GM12878 (cell line): ENCODE measurements at places on chromosomes 3 and 15. TPM values are rescaled to one million over a fixed set of nuclear protein-coding genes. Genes with fewer than 3 reads are reported as not detected.

Gene LRRIQ4
- total RNA-seq: 0.15 and 0.21 TPM in 2 replicates

Gene CMTM8
- total RNA-seq: not detected in 2 replicates

Gene PLA2G4D
- total RNA-seq: not detected in 2 replicates

Gene FBXW12
- total RNA-seq: 0.15 TPM in 1 of 2 replicates, not detected in the other

Gene ZNF385D
- total RNA-seq: not detected in 2 replicates

Gene NDUFAF3
- 83.5 and 87.4 TPM in 2 replicates for total RNA-seq

Gene SERINC4
- 0.13 and 0.15 TPM in 2 replicates for total RNA-seq

Gene C15orf40
- total RNA-seq: 20.7 and 21.3 TPM in 2 replicates

Gene PLA1A
- 3.8 and 4.4 TPM in 2 replicates for total RNA-seq

Gene ASB14
- not detected in 2 replicates for total RNA-seq

Gene VIPR1
- total RNA-seq: 0.18 and 0.29 TPM in 2 replicates

GRCh38 chr3:52494886-52495495 is at the start of gene STAB1:
TSS of gene STAB1 (plus strand) at chr3:52495338. CDS start at chr3:52495414, 76 bp downstream.
- no peak for DNase-seq

GRCh38 chr3:161644891-161645635 is 148.5 kb downstream of the OTOL1 start:
- DNase-seq: no peak

GRCh38 chr3:162302983-162303624 is 806.5 kb downstream of the OTOL1 start:
- DNase-seq: no peak

DNA sequence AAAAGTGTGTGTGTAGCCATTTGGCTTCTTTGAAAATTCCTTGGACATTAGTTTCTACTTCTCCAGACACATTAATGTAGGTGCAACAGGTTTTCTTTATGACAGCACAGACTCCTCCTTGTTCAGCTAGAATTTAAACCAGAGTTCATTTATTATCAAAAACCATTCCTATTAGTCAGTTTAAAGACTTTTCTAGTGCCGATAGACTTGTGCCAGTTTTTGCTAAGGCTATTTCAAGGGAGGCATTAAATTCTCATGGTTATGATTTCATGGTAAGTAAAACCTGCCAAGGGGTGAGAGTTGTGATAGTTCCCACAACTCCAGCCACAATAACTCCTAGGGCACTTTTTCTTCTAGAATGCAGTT is 20.6 kb upstream of the SENP7 start:
- DNase-seq: no peak

- DNase-seq: no peak
Observed at GRCh38 chr3:114590309-114591047, 296.6 kb downstream of the TIGIT start.

DNA sequence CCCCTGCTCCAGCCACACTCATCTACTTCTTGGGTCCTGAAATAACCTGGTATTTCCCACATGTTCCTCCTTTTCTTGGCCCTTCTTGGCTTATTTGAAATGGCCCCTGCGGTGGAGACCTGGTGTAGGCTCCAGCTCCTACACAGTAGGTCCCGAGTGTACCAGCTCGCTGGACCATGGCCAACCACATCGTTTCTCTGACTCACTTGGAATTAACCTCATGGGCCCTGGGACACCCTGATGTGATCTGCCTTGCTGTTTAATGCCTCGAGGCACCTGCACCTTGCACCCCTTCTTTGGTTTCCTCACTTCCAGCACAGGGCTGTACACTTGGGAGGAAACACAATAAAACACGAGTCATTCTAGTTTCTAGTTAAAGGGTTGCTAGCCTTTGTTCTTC is 60.3 kb downstream of the FEM1B start:
- no peak for DNase-seq

GRCh38 chr15:51134416-51135199 is 39.9 kb upstream of the TNFAIP8L3 start:
- DNase-seq: no peak

DNA sequence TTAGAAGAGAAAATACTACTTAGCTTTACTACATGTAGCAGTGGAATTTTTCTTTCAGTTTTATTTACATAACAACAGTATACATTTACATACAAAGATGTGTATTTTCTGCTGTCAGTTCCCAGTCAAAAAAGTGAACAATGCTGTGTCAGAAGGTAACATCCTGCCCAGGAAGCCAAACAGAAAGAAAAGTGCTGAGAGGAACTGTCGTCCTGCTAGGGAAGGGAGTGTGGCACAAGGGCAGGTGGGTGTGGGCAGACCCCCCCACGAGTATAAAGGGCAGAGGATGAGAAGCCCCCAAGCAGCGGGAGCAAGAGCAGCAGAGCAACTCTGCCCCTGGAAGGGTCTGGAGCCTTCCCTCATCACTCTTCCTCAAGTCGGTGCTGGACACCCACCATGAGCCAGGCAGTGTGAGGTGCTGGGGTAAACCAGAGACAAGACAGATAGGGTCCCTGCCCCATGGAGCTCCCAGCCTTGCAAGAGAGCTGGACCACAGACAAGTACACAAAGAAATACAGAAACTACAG is 39.7 kb downstream of the TBC1D2B start:
- DNase-seq: no peak

DNA sequence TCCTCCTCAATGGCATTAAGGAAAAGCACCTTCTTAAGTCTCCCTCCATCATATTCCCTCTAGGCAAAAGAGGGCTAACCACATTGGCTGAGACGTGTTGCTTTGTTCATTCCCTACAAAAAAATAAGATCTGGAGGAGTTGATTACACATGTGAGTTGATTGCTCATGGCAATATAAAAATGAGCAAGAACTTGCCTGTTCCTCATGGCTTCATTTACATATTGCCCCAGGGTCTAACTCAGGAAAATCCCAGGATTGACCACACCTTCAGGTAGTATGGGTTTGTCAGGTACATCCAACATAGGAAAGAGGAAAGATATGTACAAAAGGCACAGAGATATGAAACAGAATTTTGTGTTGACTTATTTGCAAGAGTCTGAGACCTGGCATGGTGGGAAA is 35.5 kb downstream of the NFKBIZ start:
- no peak for DNase-seq

DNA sequence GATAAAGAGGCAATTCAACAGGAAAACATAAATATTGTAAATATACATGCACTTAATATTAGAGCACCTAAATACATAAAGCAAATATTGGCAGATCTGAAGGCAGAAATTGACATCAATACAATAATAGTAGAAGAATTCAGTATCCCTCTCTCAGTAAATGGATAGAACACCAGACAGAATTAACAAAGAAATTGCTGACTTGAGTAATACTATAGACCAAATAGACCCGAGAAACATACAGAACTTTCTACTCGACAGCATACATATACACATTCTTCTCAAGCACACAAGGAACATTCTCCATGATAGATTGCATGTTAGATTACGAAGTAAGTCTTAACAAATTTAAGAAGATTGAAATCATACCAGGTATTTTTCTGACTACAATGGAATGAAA is 50.2 kb downstream of the OXSM start:
- DNase-seq: no peak

GRCh38 chr3:188433521-188434150 is 279.7 kb downstream of the LPP start:
- no peak for DNase-seq

DNA sequence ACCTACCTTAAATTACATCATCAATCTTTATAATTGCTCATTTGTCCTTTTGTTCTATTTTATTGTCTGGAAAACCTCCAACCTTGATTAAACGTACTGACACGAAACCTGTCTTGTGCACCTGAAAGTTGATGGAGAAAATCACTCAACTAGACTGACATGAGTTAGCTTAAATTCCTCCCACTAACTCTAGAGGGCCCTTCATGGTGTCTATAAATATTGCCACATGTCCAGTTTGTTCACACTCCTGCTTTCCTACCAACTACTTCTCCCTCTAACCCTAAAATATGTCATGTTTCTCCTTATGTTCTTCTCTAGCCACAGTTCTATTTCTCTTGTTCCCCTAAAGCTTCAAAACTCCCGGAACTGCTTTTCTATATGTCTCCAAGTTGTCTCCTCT is 59.8 kb upstream of the SGO1 start:
- DNase-seq: no peak

GRCh38 chr15:68279779-68280753 is 2.5 kb downstream of the FEM1B start:
- DNase-seq: no peak

- DNase-seq: no peak
Observed at GRCh38 chr15:51401872-51402517, 60.5 kb downstream of the GLDN start.
